ENCODE measurements at places on chromosomes 6 and 20. TPM values are rescaled to one million over a fixed set of nuclear protein-coding genes. Genes with fewer than 3 reads are reported as not detected.

GRCh38 chr20:40175296-40175695, 513.7 kb downstream of the MAFB start:
- no peak for DNase-seq

GRCh38 chr20:53162251-53162835, 190.2 kb downstream of the TSHZ2 start:
- DNase-seq: no peak

DNA sequence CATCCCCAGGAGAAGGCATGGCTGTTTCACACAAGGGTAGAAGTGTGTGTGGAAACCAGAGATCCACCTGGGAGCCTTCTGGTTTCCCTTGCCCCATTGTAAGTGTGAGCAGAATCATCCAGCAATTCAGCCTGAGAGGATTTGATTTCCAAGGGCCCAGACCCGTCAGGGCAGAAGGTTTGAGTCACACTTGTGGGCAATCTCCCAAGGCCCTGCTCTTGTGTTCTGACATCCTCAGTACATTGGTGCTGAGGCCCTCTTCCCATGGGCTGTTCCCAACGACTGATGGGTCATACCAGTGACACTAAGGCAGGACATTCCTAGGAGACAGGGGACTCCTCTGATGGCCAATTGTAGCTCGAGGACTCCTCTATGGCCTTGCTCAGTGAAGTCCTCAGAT, 58.2 kb upstream of the POLR1H start:
- DNase-seq: no peak

DNA sequence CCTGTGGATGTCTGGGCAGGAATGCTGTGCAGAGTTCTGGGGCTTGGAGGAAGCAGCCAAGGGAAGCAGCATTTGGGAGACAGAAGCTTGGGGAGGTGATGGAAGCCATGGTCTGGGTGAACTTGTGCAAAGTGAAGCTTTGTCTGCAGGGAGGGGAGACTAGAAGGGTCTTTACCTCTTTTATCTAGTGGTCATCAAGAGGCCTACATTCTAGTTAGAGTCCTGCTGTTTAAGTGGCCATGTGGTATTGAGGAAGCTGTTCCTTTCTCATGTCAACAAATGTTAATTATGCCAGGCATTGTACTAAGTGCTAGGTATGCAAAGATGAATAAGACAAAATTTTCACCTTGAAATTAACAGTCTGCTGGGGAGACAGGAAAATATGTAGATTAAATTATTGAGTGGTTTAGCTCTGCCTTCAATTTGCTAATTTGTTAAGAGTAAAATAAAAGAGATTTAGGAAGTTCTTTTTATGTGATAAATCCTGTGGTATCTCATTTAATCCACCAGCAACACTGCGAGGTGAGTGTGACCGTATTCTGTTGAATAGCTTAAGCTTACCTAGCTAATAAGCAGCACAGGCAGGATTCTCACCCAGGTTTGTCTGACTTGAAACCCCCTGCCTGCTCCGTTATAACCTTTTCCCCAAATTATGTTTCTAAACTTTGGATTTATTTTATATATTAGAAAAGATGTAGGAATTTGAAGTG, 43.1 kb downstream of the ARID1B start:
- DNase-seq: no peak

DNA sequence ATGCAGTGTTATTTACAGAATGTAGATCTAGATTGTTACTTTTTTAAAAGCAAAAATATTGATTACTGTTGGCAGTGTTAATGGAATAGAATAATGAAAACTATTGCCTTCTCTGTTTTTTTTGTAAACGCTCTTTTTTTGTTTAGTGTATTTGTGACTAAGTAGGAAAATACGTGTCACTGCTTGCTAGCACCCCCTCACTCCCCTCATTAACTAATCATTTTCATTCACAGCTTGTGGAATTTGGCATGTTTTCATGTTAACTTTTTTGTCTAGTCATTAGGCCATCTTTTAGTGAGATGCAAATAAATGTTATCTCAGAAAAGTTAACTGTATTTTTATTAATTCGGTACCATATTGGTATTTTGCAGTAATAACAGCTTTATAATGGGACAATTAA, 29.8 kb downstream of the ADGRG6 start:
- DNase-seq: no peak

- DNase-seq: no peak
Measured at GRCh38 chr6:88031550-88031949, 16.1 kb upstream of the SPACA1 start.

- DNase-seq: no peak
Measured at GRCh38 chr6:44674226-44675155, 287.0 kb downstream of the CDC5L start.

GRCh38 chr6:37516920-37517405, 17.3 kb upstream of the CCDC167 start:
- DNase-seq: no peak

DNA sequence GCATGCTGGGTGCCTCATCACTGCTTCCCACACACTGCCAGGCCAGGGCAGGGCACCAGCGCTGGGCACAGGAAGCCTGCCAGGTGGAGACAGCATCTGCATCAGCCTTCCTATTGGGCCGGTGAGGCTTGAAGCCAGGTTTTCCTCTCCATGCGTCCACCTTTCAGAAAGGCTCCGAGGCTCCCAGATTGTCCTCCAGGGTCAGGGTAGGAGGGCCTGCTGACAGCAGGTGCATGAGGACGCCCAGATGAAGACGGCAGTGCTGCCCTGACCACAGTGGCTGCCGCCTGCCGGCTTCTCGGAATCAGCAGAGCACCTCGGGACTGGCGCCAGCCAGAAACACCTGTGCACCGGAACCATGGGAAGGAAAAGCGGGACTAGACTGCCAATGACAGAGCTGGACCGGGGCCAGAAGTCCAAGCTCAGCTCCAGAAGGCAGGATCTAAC, 170.5 kb upstream of the CST7 start:
- DNase-seq: no peak

GRCh38 chr20:35271904-35272303, 6.0 kb downstream of the MMP24OS start:
- no peak for DNase-seq

DNA sequence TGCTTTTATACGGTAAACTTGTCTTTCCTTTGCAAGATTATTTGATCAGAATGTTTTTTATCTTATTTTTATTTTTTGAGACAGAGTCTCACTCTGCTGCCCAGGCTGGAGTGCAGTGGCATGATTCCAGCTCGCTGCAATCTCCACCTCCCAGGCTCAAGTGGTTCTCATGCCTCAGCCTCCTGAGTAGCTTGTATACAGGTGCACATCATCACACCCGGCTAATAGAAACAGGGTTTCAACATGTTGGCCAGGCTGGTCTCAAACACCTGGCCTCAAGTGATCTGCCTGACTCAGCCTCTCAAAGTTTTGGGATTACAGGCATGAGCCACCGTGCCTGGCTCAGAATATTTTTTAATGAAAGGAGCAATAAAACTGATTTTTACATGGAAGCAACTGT, 8.9 kb upstream of the LPIN3 start:
- no peak for DNase-seq

- DNase-seq: no peak
Measured at GRCh38 chr20:2122936-2123335, 21.3 kb downstream of the STK35 start.

DNA sequence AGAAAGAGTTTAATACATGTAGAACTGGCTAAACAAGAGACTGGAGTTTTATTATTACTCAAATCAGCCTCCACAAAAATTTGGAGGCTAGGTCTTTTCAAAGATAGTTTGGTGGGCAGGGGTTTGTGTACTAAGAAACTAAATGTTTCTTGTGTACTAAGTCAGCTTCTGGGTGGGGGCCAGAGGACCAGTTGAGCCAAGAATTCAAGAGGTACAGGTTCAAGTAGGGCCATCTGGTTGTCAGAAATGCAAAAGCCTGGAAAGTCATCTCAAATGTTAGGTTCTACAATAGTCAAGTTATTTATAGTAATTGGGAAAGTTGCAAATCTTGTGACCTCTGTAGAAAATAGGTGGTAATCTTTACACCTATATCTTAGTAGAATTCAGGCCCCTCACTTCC, 51.7 kb downstream of the CEP43 start:
- DNase-seq: no peak

DNA sequence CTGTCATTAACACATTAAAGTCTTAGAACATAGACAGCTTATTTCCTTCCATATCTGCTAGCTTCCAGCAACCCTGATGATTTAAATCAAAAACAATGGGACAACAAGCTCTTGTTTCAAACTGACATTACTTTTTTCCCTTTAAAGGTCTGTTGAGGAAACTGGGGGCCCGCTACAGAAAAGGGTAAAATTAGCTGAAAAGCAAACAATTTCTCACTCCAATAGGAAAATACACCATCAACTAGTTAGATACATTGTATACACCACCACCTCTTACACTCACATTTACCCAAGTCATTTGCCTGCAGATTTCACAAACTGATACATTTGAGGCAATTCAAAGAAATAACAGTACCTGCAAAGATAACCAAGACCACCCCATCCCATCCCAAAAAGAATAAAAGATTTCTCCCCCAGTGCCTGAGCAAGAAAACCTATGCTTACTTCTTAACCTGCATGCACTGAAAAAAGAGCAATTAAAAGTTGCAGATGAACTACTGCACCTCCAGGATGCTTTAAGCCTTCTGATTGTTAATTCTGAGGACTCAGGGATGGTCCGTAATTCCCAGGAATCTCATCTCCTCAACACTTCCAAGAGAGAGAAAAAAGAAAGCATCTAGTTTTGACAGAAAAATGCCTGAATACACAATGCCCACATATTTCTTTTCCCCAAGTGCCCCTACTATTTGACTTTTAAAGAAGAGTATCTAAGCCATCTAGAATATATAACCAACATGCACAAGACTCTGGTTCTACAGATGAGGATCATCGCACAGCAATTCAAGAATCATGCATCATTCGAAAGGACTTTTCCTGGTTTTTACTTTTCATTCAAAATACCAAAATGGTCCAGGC, 5.6 kb downstream of the ZMYND8 start:
- no peak for DNase-seq

GRCh38 chr6:11563793-11564192, 26.2 kb downstream of the TMEM170B start:
- no peak for DNase-seq

- DNase-seq: no peak
Measured at GRCh38 chr6:73349311-73349710, 4.8 kb downstream of the DPPA5 start.

GRCh38 chr6:106149472-106150069, 63.4 kb downstream of the PRDM1 start:
- peak; percentile 32 for DNase-seq

DNA sequence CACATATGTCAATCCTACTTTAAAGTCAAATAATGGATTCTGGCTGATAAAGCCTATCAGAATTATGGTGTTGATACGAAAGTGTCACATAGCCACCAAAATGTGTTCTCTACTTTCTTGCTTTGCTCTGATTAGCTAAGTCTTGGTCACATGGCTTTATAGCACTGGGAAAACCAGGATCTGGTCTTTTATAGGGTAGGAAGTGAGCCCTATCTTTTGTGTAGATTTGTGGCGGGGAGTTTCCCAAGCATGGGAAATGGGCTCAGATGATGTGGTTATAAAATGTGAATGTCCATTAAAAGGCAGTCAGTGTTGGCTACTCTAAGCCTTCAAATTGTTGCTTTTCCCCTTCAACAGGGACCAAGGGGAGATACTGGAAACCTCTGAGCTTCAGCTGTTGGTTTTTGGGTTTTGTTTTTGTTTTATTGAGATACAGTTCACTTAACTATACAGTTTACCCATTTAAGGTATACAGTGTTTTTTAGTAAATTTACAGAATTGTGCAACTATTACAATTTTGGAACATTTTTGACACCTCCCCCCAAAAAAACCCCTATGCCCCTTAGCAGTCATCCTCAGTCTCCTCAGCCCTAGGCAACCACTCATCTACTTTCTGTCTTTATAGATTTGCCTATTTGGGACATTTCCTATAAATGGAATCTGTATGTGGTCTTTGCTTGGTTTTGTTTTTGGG, 12.2 kb downstream of the RRP36 start:
- DNase-seq: no peak

DNA sequence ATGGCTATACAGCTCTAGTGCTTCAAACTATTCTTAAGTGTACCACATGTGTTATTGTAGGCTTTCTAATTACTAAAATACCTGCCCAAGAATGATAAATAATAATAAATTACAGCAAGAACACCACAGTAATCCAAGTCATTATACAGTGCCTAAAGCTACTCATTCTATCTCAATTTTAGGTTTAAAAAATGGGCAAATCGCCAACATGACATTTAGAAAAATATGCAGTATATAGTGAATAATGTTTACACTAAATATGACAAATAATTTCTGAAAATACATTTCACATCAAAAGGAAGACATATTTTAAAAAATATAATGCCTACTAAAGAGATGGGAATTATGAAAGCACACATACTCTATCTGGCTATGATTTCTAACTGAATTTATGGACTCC, 91.8 kb downstream of the MAN1A1 start:
- DNase-seq: no peak

DNA sequence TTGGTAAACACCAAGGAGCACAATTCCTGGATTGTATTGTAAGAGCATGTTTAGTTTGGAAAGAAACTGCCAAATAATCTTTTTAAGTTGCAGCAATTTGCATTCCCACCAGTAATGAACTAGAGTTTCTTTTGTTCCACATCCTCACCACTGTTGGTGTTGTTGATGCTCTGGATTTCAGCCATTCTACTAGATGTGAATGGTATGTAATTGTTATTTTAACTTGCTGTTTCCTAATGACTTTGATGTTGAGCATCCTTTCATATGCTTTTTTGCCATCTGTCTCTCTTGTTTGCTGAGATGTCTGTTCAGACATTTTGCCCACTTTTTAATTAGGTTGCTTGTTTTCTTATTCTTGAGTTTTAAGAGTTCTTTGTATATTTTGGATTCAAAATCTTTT, 1654.1 kb downstream of the GRIK2 start:
- DNase-seq: no peak

DNA sequence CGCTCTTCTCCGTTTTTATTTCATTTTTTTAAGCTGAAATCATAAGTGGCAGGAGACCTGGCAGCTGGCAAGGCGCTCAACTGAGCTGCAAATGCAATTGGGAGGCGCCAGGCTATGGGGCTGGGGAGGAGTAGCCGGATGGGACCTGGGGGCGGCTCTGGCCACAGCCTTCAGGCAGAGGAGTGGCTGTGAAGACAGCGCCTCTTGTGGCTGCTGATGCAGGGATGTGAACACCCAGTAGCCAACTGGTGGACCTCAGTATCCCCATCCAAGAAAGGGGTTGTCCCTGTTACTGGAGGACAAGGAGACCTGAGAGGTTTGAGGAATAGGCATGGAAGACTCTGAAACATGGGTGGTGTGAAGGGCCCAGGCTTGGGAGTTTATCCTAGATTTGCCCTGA, 12.6 kb downstream of the KCNK17 start:
- DNase-seq: no peak

The BPIFA1 gene
- not detected for total RNA-seq

The HSD17B8 gene
- 13.6 TPM for total RNA-seq

The MAS1 gene
- not detected for total RNA-seq

The BPIFB1 gene
- not detected for total RNA-seq

The LCA5 gene
- total RNA-seq: 0.05 TPM

The SIRPB1 gene
- total RNA-seq: 3.6 TPM

The MPIG6B gene
- 0.19 TPM for total RNA-seq
